ENCODE measurements at places on chromosomes 12 and 14.

GRCh38 chr12:32084017-32084688 is 22.5 kb upstream of the BICD1 start:
- DNase-seq, result no peak

DNA sequence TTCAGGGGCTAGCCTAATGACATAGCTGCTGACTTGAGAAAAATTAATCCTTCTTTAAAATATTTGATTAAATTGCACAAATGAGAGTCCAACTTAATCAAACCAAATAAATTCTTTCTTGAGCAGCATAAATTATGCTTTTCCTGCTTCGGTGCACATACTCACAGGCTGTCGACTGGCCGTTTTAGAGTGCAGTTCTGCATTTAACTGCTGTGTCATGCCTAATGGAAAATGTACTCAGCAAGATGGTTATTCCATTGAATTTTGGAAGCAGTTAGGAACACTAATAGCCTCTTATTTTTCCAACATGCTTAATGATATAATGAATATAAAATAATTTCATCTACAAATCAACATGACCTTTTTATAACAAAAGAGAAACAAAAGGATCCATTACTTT is 266.1 kb upstream of the LRIG3 start:
- no peak for DNase-seq

- DNase-seq, result no peak
These were observed 248.5 kb upstream of the PDE3A start for GRCh38 chr12:20119596-20120402.

GRCh38 chr12:2360630-2361170 is 307.9 kb downstream of the CACNA1C start:
- DNase-seq, result no peak
